ENCODE measurements at places on chromosomes 4 and X. TPM values are rescaled to one million over a fixed set of nuclear protein-coding genes. Genes with fewer than 3 reads are reported as not detected.

The LNX1 gene
- 46.6 TPM for total RNA-seq

GRCh38 chrX:103467887-103468286 lies 51.4 kb downstream of the RAB40A start:
- DNase-seq = no peak
- H3K27me3 ChIP-seq = no peaks in the 10 kb centered on the region
- no peak overlapping the region for H3K4me3 ChIP-seq
- peaks cover 3% of the 10 kb centered on the region for H3K4me1 ChIP-seq

DNA sequence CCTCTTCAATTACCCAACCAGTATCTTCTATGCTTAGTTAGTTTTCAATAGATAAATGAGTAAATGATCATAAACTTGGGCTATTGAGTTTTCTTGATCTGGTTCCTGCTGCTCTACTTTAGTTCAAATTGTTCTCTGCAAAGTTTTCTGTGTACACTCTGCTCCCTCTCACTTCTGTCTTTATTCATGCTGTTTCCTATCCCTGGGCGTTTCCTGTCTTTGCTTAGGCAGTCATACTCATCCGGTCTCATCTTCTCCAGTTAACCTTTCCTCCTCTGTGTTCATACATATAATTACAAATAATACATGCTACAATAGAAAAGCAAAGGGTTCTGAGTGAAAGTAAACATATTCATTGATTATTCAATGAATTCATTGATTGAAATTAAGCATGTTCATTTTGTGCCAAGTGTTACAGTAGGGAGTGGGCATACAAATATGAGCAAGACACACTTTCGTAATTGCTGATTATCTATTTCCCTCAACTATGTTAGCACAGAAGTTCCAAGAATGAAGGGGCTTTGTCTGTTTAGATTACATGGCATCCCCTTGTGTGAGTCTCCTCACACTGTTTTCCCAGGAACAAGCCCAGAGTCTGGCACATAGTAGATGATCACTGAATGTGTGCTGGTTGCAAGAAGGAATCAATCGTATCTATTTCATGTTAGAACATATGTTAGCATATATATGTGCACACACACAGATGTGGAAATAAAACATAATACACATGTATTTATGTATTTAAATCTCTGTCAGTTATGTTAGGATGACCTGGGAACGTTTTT lies 1.1 kb downstream of the RAB39B start:
- DNase-seq = no peak
- H3K4me1 ChIP-seq = no peaks in the 10 kb centered on the region
- H3K27ac ChIP-seq = no peak overlapping the region
- H3K4me3 ChIP-seq = no peak overlapping the region
- peaks cover 4% of the 10 kb centered on the region for H3K27me3 ChIP-seq

DNA sequence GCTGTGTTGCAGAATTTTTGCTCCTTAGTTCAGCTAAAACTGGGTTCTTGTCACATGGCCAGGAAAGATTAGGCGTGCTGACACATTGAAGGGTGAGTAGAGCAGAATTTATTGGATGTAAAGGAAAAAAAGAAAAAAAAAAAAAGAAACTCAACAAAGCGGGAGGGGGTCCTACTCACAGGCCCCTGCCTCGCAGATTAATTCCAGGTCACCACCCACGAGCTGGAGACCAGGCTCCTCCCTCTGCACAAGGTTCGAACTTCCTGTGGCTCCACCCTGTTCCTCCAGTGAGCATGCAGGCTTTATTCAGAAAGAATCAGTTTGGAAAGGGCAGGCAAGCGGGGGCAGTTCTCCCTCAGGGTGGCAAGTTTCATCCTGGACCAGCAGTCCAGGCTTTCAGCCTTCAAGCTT lies 17.1 kb downstream of the MGST2 start:
- H3K27me3 ChIP-seq = no peaks in the 10 kb centered on the region
- no peak overlapping the region for H3K4me3 ChIP-seq
- no peak for DNase-seq
- peaks cover 19% of the 10 kb centered on the region for H3K4me1 ChIP-seq
- peak overlapping the region; percentile 63 for H3K27ac ChIP-seq
- peaks cover 12% of the 10 kb centered on the region for H3K36me3 ChIP-seq

GRCh38 chr4:1356181-1356998 lies 9.4 kb downstream of the UVSSA start:
- peaks cover 5% of the 10 kb centered on the region for H3K4me1 ChIP-seq
- no peaks in the 10 kb centered on the region for H3K27me3 ChIP-seq
- no peak overlapping the region for H3K27ac ChIP-seq
- DNase-seq = no peak
- H3K36me3 ChIP-seq = peaks cover 67% of the 10 kb centered on the region

Measured in suprapubic skin (tissue), 4 donors.